T-helper 17 cell (primary cell): ENCODE measurements at places on chromosomes 5 and 9.

DNA sequence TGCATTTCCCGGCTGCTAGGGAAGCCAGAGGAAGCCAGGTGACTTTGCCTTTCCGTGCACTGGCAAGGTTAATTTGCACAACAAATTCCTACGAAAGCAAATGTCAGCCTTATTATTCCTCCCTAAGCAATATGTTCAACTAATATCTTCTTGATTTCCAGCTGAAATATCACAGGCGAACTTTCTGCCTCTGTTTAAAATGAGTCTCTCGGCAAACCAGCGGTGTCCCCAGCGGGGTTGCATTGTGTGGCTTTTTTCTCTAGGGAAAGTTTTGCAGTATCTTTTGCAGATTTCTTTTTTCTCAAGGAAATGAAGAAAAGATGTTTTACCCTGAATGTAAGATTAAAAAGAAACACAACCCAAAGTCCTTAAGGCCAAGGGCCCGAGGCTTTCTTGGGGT, 1.9 kb downstream of the DBH start:
- no peak for DNase-seq

DNA sequence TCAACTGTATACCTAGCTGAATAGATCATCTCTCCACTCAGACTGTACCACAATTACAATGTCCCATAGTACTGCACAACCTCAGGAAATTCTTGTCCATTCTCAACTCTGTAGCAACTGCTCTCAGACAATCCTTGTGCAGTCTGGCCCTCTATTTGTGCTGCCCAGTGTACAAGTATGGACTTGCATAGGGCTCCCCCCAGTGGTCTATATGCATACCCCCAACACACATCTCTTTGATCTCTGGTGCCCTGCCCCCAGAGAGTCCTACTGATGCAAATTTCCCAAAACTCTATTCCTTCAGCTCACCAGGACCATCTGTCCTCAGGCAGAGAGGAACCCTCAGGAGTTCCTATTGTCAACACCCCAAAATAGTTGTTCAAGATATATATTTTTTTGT, 205.3 kb downstream of the SLCO4C1 start:
- no peak for DNase-seq

GRCh38 chr5:97095318-97095732, 47.1 kb downstream of the LIX1 start:
- no peak for DNase-seq

DNA sequence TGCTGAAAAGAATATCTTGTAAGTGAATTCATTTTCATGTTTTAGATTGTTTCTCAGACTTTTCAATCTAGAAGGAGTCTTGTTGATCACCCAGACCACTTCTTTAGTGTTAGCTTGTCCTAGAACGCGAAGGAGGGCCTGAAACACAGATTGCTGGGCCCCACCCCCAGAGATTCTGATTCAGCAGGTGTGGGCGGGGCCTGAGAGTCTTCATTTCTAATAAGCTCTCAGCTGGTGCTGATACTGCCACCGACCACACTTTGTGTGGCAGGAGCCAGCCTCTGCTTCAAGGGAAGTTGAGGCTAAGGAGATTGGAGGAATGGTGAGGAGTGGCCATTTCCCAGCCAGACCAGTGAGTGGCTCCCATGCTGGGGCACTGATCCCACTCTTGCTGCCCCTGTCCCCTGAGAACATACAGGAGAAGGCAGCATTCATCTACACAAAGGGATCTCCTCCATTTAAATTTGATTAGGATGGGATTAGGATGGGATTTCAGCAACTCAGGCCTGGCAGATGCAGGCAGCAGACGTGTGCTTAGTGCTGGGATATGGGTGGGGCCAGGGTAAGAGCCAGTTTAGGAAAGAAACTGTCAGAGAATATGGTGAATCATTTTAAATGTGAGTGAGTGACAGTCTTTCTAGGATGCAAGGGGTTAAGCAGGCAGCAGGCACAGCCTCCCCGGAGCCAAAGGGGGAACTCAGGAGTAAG, 35.9 kb downstream of the ZNF618 start:
- no peak for DNase-seq

DNA sequence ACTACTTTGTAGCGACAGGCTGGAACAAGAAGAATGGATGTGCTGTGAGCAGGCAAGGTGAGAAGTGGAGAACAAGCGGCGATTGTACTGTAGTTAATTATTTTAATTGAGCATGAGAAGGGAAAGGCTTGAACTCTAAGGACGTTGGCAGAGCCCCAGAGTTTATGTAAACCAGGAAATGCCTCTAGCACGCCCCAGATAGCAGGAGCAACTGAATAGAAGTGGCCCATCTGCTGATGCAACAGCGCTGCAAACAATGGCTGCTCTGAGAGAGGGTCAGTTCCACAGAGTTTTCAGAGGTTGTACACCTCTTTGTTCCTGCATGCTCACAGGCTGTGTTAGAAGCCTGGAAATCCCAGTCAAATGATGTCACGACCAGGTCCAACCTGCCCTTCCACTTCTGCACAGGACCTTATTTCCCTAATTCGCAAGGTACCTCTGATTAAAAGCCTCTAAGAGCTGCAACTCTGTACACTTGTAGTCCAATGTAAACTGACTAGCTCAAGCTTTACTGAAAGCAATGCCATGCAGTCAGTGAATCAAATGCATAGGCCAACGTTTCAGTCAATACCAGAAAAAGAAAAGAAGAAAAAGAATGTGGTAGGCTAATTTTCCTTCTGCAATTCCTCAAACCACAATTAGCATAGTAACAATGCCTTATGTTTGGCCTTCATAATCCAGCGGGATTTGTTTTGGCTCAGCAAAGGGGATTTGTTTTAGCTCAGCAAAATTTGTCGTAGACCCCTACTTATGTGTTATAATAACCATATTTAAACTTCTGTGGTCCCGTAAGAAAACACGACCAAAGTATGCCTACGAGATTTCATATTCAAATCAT, 119.6 kb upstream of the RETREG1 start:
- DNase-seq: no peak

DNA sequence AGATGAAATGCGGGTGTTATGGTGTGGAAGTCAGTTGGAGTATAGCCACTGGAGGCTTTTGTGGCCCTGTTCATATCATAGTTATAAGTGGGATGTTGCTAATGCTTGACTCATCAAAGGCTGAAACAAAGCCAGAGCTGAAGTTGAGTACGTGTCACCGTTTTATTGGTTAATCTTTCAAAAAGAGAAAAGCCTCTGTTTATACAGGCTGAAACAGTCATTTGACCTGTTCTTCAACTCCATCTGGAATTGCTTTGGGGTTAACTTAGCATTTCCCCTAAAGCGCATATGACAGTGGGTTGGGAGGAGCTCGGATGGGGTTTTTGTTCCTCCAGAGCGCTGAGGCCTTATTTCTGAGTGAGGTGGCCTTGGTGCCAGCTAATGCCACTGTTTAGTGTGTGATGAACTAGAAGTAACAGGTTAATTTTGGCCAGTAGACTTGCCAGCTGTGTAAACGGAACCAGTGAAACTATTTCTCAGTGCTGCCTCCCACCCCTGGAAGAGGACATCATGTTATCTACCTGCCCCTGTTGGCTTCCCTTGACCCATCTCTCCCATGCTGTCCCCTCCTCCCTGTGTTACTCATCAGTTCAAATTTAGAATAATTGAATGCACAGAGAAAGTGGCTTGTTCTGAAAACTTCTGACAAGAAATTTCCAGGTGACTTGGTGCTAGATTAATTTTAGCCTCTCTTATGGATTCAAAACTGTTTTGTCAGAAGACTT, 34.2 kb downstream of the MTAP start:
- no peak for DNase-seq

DNA sequence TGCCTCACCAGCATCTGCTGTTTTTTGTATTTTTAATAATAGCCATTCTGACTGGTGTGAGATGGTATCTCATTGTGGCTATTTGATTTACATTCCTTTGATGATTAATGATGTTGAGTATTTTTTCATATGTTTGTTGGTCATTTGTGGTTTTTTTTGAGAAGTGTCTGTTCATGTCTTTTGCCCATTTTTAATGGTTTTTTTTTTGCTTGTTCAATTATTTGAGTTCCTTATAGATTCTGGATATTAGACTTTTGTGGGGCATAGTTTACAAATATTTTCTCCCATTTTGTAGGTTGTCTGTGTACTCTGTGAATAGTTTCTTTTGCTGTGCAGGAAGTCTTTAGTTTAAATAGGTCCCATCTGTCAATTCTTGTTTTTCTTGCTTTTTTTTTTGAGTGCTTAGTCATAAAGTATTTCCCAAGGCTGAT, 148.1 kb downstream of the NPR3 start:
- DNase-seq: no peak

GRCh38 chr5:124645396-124645795, 101.0 kb downstream of the ZNF608 start:
- DNase-seq: no peak

DNA sequence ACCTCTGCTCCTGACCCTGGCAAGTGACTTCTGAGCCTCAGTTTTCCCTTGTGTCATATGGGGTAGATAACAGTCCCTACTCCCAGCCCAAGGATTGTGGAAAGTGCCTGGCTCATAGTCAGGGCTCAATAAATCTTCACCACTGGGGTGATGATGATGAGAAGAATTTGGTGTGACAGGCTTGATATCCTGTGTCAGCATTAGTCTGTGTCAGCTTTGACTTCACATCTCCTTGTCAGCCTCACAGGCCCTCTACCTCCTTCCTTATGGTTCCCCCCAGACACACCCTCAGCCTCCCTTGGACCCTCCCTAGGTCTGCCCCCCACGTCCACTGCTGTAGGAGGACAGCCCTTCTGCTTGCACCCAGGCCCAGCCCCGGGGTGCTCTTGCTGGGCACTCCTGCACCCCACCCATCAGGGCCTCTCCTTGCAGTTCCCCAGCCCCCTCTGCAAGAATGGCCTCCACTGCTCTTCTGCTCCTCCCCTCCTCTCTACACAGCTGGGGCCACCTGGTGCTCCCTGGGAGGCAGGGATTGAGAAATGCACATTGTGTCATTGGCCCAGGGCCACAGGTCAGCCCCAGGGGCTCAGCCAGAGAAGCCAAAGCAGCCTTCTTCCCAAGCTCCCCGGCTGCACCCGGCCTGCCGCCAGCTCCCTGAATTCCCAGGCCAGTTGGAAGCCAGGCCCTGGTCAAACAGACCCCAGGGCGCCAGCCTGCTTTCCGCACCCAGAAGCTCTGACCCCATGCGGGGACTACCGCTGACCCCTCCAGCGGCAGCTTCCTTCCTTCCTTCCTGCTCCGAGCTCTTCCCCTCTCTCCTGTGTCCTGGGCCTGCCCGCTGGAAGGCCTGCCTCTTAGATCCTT, 7.7 kb downstream of the FGFR4 start:
- no peak for DNase-seq

DNA sequence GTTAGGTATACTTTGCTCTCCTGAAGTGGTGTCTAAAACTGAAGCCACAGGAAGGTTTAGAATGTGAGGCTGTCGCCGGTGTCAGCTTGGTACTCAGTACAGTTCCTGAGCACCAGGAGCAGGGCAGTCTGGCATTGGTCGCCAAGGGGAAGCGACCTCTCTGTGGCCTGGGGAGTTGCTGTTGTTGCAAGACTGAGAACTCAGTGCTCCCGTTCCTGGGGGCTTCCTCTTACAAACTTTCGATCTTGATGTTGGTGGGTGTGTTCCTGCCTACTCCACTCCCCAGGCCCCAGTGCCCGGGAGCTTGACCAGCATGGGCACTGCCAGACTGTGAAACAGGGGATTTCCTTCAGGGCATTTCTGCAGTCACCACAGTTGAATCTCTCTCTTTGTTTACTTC, 52.4 kb upstream of the PPARGC1B start:
- no peak for DNase-seq
